ENCODE measurements at places on chromosomes 11 and 22.
A peak's percentile ranks its signal among the peaks of the same experiment; 100 is the strongest.

GRCh38 chr22:23762842-23763578, at the start of gene C22orf15:
C22orf15 (plus strand) TSS chr22:23762990; CDS start chr22:23763307, 317 bp downstream.
- DNase-seq = peak; percentile 37

- no peak for DNase-seq
Observed at GRCh38 chr22:49480896-49481658, 346.6 kb downstream of the BRD1 start.

DNA sequence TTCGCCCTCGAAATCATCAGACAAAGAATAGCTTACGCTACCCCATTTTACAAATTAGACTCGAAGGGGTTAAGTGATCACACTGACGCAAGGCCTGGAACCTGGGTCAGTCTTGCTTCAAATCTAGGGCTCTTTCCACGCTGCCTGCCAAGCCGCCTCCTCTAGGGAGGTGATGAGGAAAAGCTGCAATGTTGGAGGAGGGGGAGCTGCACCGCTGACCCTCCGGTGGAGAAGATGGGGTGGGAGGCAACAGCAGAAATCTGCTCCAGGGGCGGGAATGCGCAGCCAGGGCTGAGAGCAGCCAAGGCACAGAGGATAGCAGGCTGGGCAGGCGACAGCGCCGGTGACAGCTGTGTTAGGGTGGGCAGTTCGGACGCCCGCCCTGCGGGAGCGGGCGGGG, 595 bp downstream of the SYVN1 start:
- peak; percentile 13 for DNase-seq

DNA sequence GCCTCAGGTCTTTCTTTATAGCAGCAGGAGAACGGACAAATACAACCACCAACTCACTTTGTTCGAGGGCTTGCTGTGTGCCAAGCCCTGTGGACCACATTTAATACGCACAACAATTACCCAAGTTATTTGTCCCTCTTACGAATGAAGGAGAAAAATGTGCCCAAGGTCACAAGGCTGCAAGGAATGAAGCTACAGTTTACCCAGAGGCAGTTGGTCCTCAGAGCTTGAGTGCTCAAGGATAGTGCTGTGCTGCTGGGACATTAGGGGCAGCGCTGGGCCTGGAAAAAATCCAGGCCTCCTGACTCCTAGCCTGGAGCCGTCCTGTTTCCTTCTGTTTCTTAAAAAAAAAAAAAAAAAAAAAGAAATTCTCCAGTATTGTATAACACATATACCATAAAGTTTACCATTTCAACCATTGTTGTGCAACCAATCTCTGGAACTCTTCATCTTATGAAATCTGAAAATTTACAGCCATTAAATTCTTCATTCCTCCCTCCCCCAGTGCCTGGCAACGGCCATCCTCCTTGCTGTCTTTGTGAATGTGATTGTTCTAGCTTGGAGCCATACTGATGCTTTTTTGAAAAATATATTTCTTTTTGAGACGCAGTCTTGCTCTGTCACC, 1.0 kb upstream of the C11orf86 start:
- DNase-seq = no peak

GRCh38 chr11:117808784-117809183, 11.8 kb upstream of the DSCAML1 start:
- DNase-seq = no peak

- no peak for DNase-seq
Observed at GRCh38 chr11:67983951-67984350, 19.9 kb downstream of the UNC93B1 start.
